ENCODE measurements at places on chromosomes 16 and 17.

DNA sequence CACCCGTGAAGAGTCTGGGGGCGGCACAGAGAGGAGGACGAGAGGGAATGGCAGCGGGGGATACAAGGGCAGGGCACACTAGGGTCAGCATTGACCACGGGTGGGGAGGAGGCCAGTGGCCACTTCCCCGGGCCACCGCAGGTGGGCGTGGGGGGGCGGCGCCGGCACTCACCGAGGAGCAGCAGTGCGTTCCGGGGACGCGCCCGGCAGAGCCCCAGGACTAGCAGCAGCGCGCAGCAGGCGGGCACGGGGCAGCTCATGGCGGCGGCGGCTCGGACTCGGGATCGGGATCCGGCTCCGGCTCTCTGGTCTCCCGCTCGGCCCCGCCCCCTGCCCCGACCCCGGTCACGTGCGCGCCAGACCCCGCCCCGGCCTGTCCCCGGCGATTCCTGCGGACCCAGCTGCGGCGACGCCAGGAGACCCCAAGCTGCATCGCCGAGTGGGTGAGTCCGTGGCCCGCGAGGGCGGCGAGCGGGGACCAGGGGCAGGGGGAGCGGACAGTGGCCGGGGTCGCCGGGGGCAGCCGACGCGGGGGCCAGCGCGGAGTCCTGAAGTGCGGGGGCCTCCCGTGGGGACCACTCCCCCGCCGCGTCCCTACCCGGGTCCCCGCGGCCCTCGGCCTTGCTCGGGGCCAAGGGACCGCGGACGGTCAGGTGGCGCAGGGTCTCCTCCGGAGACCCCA, at the start of the genes SGSH and SLC26A11:
TSS of gene SGSH (minus strand) at position 280 of the 682 bp plus-strand sequence. CDS start at position 260, 20 bp downstream.
TSS of gene SLC26A11 (plus strand) at position 374 of the 682 bp plus-strand sequence. CDS start 1,134 bp downstream, outside the sequence.
- peak; percentile 79 for DNase-seq

- no peak for DNase-seq
These were observed 62.6 kb downstream of the IRX5 start for GRCh38 chr16:54993106-54993895.

- DNase-seq, result peak; percentile 26
These were observed 24.0 kb upstream of the VPS4A start for GRCh38 chr16:69286941-69287713.

DNA sequence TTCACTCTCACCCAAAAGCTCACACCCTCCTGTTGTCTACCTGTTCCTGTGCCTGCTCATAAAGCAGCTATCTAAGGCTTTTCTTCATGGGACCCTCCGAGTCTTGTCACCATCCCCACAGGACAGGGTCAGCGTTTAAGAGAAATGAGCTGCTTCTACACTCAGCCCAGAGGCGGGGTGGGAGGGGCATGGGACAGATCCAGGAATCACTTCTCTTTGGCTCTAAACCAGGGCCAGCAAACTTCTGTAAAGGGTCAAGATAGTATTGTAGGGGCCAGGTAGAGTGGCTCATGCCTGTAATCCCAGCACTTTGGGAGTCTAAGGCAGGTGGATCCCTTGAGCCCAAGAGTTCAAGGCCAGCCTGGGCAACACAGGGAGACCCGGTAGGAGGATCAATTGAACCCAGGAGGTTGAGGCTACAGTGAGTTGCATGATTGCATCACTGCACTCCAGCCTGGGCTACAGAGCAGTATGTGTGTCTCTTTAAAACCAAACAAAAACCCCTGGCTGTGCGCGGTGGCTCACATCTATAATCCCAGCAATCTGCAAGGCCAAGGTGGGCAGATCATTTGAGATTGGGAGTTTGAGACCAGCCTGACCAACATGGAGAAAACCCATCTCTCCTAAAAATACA, 23.2 kb upstream of the KLHL11 start:
- no peak for DNase-seq

- no peak for DNase-seq
These were observed 115.3 kb downstream of the SNX29 start for GRCh38 chr16:12091569-12092543.

- no peak for DNase-seq
These were observed 115.5 kb upstream of the SMURF2 start for GRCh38 chr17:64777415-64778239.

- no peak for DNase-seq
These were observed 20.4 kb downstream of the ALOX12B start for GRCh38 chr17:8066841-8067775.

DNA sequence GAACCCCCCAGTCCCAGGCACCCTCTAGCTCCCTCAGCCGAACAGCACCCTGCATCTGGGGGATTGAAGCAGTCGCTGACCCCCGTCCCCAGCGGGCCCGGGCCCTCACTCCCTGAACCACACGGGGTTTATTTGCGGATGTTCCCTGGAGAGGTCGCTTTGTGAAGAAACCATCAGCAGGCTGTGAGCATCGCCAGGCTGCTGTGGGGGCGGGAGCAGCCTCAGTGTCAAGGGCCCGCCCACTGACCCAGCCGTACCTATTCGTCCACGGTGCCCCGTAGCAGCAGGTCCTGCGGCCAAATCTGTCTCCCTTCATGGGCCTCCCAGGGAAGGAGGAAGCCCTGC, 6.4 kb upstream of the RAB40C start:
- DNase-seq, result no peak

GRCh38 chr16:4500272-4500671, 24.1 kb downstream of the HMOX2 start:
- no peak for DNase-seq

DNA sequence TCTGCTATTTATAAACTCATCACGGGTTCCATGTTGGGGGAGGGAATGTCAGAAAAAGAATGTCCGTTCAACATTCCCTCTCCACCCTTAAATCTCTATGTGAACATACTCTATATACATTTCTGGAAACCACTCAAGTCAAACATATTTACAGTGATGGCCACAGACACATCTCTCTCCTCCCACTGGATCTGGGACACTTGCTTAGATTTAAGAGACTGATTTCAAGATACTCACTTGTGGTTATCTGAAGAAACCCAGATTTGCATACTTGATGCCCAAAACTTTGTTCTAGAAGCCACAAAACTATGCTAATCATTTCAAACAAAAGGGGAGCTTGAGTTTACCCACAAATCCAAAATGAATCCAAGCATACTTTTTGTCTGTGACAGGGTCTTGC, 182.9 kb upstream of the SOX9 start:
- no peak for DNase-seq

GRCh38 chr16:709566-710499, 4.2 kb upstream of the FBXL16 start:
- DNase-seq, result no peak

DNA sequence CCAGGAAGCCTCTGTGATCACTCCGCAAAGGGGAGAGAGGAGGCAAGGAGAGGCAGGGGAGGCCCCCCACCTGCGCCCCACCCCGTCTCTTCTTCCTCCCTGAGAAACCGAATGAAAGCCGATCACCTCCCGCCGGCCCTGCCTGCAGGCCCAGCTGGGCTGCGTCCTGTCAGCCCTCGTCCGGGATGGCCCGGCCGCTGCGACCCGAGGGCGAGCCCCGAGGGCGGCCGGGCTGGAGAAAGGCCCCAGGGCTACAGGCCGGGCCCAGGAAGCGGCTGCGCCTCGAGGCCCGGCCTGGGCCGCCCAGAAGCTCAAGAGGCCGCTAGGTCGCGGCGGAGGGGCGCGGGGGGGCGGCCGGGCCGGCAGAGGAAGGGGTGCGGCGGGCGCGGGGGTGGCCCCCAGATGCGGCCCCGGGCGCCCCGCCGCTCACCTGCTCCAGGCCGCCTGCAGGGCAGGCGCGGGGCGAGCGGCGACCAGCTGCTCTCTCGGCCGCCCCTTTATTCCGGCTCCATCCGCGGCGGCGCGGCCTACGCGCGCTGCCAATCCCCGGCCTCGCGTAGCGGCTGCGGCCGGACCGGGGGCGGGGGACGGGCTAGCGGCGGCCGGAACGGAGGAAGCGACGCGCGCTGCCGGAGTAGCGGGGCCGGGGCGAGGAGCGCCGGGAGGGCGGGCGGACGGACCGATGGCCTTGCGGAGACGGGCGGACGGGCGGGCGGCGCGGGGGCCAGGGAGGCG, at the start of gene ZNF319:
TSS of gene ZNF319 (minus strand) at position 702 of the 735 bp plus-strand sequence. CDS start 2,407 bp downstream, outside the sequence.
- peak; percentile 34 for DNase-seq

DNA sequence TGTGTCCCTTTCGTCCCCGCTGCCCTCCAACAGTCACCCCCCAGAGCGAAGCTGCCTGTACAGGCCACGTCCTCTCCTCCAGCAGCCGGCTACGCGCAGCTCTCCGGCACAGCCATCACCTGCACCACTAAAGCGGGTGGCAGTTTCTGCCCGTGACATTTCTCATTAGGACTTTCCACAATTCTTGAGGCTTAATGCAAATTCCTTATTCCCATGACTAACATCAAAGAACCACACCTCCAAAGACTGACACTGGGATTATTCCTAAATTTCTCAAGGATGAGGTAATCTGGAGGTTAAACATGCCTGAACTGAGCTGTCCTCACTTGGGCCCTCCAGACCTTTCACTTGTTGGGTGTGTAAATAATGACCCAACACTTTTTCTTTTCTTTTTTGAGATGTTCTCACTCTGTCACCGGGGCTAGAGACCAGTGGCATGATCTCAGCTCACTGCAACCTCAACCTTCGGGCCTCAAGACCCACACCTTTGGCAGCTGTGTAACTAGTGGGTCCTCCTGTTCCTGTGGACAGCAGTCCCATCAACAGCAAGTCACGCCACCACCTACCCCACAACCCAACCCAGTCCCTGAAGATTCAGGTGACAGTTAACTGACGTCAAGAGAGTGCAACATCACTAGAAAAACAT, 11.7 kb downstream of the ANKRD11 start:
- peak; percentile 33 for DNase-seq

- DNase-seq, result no peak
These were observed 223.7 kb downstream of the SEC14L1 start for GRCh38 chr17:77364381-77364911.

- peak; percentile 91 for DNase-seq
These were observed 5.0 kb downstream of the CORO6 start for GRCh38 chr17:29617481-29618271.

GRCh38 chr17:44914698-44915271, 515 bp downstream of the GFAP start:
- no peak for DNase-seq

GRCh38 chr17:57377094-57377493, 120.8 kb downstream of the MSI2 start:
- DNase-seq, result no peak

- peak; percentile 37 for DNase-seq
These were observed 23.7 kb upstream of the ITGAX start for GRCh38 chr16:31331141-31331764.

DNA sequence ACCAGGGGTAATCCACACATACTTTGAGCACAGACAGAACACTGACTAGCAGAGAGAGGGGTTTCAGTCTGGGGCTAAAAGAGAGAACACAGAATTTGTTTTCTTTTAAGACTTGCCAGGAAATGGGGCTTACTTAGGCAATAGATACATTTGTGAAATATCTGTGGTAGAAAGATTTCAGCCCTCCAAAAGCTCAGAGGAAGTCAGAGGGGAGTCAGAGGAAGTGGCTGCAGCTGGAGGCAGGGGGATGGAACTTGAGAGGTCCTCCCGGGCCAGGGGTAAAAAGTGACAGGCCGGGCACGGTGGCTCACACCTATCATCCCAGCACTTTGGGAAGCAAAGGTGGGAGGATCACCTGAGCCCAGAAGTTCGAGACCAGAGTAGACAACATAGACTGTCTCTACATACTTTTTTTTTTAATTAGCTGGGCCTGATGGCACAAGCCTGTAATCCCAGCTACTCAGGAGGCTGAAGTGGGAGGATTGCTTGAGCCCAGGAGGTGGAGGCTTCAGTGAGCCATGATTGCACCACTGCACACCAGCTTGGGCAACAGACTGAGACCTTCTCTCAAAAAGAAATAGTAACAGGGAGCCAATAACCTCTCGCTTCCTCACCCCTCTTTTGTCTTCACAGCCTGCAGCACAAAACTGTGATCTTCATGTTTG, 49.9 kb downstream of the NLRC5 start:
- DNase-seq, result peak; percentile 58

GRCh38 chr17:43718544-43718943, 40.0 kb downstream of the SOST start:
- no peak for DNase-seq

GRCh38 chr17:66467766-66468165, 165.4 kb downstream of the PRKCA start:
- no peak for DNase-seq

Measured in stimulated activated naive CD8-positive, alpha-beta T cell treated with anti-CD3 and anti-CD28 coated beads, Interleukin-15, Interleukin-2, amounts not matched to agents 100 U/mL and 50 U/mL, for 24 hours (primary cell).